Inflammatory macrophage (primary cell): ENCODE measurements at places on chromosomes 4 and X.

DNA sequence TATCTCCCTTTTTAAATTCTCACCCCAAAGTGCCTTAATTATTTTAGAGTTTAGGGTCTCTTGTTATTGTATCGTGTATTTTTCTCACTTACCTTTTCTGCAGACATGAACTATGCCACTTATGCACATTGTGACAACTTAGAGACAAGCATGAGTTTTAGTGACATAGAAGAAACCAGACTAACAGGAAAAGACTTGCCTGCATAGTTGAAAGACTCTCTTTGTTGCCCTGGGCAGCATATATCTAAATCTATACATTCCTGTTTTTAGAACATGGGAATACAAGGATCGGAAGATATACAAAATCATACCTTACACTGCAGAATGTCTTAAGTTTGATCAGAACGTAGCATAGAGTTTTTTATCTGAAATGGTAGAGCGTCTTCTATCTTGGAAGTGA lies 45.1 kb upstream of the ANKRD17 start:
- no peak for DNase-seq

DNA sequence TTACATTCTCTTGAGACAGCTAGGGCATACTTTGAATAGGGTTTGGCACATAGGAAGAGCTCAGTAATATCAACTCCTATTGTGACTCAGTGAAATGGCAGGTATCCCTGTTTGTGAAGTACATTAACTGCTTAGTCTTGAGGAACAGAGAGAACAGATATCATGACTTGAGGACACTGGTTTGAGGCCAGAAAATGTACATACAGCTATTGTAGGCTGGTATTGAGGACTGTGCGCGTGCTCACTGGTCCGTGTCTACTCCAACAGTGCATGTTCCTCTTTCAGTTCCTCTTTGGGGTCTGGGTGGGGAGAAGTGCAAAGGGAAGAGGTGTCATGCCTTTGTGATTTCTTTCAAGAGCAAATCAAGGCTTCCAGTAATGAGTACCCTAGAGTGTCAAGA lies 34.6 kb upstream of the TBC1D9 start:
- DNase-seq, result peak; percentile 96

GRCh38 chrX:19448077-19448476 lies 67.2 kb downstream of the MAP3K15 start:
- DNase-seq, result no peak

DNA sequence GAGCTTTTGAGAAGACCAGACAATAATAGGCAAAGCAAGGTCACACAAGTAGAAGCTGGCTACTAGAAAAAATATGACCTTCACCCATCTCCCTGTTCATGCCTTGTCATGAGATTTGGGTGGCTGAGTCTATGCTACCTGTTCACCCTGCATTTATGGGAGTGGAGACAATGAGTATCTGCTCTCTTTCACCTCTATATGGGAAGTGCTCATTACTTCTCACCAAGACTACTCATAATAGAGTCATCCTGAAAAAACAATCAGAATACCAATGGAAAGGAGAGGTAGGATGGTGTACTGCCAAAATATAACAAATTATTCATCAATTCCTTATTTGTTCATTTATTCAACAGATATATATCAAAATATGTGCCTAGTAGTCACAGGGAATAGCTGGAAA lies 921.8 kb upstream of the INTU start:
- no peak for DNase-seq

DNA sequence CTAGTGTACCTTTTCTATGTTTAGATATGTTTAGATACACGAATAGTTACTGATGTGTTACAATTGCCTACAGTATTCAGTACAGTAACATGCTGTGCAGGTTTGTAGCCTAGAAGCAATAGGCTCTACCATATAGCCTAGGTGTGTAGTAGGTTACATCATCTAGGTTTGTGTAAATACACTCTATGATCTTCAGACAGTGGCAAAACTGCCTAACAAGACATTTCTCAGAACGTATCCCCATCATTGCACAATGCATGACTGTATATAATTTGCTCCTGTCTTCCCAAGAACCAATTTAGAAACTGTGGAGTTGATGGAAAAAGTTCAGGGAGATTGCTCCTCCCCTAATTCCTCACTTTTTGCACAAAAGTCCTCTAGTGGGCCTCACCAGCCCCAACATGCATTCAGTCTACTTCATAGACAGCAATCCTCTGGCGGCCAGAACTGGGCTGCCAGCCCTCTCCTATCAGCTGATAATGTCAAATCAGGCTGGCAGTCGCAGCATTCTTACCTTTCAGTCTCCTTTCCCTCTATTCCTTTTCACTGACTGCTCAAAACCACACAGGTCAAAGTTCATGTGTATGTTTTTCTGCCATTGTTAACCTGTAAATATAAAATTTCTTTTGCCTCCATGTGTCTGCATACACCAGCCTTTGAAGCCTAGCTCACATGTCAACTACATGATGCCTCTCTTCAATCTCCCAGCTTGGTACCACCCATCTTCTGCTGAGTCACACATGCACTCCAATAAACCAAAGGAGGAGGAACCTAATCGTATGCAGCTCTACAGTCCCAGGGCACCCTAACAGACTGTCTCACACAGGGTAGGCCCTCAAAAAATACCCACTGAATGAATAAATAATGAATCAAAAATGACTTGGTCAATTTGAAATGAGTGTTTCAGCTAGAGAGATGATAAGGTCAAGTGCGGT lies 32.0 kb downstream of the BCLAF3 start:
- no peak for DNase-seq

GRCh38 chr4:57318703-57319102 lies 208.5 kb upstream of the IGFBP7 start:
- DNase-seq, result no peak

- DNase-seq, result peak; percentile 44
Measured at GRCh38 chr4:105128208-105128607, 18.5 kb upstream of the TET2 start.

DNA sequence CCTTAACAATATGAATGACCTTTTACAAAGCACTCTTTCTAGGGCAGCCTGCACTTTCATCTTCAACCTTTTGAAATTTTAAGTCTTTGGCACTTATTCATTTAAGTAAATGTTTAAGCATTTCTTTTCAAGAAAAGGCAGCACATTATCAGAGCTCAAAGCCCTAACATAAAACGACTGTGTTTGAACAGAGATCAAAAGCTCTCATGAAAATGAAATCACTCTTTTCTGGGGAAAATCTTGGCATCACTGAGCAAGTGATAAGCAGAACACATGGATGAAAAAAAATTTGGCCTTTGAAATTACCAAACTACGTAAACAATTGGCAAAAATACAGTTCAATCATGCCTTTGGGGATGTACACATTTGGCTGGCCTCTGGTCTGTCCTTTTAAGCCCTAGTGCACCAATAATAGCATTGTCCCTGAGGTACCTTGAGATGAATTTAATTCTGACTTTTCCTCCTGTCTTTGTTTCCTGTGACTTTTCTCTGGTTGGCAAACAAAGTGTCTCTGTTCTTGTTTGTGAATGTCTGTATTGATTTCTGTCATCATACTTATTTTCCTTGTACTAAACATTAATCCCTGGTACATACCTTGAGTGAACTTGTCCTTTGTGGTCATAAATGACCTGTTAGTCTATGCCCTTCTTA lies 12.9 kb upstream of the ODAM start:
- DNase-seq, result no peak

- no peak for DNase-seq
Measured at GRCh38 chrX:147894366-147894963, 17.3 kb upstream of the FMR1 start.

GRCh38 chrX:65871671-65872311 lies 168.1 kb downstream of the VSIG4 start:
- DNase-seq, result peak; percentile 27

DNA sequence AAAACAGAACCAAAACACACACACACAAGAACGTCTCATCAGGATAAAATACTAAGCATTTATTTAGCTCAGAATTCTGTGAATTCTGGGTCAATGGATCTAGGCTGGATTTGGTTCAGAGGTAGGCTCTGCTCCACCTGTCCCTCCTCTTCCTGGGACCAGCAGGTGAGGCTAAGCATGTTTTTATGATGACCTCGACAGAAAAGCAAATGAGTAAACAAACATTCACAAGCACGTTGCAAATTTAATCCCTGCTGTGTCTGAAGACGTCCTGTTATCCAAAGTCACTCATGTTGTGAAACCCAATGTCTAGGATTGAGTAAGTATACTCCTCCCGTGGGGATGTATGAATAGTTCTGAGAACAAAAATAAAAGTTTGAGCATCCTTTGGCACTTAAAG lies 371.4 kb upstream of the TECRL start:
- DNase-seq, result no peak

DNA sequence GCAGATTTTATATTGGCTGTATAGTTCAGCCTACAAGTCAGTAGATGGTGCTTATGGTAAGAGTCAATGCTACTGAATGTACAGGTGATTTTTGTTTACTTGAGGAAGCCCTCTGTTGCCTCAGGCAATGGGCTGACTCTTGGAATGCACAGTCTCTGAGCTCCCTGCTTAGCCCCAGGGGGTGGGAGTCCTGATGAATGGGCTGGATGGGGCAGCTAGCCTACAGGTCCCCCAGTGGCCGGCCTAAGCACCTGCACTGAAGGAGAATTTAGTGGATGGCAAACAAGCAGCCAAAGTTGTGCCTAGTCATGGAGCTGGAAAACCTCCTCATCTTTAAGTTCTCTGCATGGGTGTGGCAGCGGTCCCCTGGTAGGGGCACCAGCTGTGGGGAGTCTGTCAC lies 101.8 kb upstream of the CXorf51B start:
- no peak for DNase-seq

DNA sequence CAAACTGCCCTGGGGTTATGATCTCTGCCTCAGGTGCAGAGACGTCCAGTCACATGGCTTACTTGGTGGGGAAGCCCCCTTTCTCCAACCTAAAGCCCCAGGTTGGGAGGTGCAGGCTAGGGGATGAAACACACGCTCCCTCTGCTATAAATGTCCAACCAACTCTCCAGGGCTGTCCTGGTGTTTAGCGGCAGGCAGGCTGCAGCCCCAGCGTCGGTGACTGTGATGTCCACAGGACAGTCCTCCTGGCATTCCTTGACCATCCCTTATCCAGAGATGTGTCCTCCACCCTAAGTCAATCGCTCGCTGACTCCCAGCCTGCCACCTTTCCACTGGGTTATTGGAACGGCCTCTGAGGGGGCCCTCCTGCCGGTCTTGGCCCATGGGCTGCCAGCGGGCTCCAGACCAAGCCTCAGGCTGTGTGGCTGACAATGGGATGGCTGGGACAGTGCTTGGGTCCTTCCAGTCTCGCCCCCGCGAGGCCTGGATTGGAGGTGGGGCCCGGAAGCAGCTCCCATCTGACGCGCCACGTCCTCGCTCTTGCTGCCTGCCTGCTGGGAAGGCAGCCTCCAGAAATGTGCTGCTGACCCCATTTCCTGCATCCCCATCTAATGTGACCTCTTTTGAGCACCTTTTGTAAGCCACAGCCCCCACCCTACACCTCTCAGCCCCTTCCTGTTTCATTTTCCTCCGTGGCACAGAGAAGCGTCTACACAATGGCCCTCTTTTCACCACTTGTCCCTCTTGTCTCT lies 60.8 kb upstream of the ADRA2C start:
- no peak for DNase-seq

DNA sequence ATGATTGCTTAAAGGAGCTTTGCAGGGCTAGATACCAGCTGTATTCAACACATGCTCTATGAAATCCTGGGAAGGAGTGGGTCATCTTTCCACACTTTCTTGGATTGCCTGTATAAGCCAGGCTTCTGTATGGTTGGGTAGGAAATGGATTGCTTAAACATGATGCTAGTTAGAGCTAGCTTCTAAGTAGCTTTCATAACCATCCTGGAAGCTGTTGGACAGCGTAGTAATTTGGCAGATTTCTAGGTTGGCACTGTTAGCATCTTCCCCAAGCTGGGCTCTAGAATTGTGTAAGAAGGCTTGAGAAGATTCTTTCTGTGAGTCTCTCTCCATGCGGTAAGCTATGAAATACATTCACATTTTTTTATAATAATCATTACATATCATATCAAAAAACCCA lies 127.3 kb downstream of the LINC00632 start:
- no peak for DNase-seq

DNA sequence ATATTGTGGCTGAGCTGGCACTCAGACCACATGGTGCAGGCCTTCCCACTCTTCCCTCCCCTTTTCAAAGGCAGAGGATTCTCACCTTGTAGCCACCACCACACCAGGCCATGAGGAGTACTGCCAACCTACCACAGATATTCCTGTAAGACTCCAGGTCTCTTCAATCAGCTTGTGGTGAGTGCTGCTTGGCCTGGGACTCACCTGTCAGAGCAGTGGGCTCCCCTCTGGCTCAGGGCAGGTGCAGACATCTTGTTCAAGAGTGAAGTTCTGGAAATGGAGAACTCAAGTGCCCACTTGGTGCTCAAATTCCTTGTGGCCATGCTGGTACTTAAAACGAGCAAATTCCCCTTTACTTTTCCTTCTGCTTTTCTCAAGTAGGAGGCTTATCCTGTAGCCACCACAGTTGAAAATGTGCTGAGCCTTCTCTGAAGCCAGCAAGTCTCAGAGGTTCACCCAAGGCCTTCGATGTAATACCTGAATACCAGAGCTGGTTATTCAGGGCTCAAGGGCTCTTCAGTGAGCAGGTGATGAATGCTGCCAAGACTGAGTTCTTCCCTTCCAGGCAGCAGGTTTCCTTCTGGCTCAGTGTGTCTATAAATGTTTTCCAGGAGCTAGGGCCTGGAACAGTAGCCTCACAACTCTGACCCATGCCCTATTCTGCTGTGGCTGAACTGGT lies 212.9 kb downstream of the TEX13C start:
- DNase-seq, result no peak

DNA sequence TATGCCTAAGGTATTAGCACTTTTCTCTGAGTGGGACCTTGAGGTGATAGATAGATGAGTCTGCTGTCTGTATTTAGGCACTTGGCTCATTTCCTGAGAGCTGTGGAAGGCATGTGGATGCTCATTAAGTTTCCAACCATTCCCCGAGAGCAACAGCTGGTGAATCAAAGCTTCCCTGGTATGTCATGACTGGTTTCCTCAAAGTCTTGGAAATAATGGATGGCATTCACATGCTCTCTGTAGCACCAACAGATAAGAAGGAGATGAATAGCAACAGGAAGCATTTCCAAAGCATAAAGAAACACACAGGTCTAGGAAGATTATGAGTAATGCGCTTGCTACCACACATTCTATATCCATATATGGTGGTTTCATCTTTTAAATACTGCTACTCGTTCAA lies 118.3 kb upstream of the ETNPPL start:
- no peak for DNase-seq

DNA sequence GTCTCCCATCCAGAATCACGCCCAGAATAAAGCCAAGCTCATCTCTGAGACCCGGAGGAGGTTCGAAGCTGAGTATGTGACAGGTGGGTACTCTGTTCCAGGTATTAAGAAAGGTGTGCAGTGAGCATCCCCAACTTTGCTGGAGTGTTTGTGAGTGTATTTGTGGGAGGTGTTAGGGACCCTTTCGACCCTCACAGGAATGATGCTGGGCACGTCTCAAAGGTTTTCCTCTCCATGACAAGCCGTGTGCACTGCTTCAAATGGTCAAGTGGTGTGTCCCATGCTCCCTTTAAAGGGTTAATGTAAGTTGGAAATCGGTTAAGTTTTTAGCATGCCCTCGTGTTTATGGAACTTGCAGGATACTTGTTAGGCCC lies 442 bp downstream of the MOSPD2 start:
- no peak for DNase-seq

- peak; percentile 5 for DNase-seq
Measured at GRCh38 chr4:125283707-125284279, 31.0 kb upstream of the FAT4 start.

- DNase-seq, result no peak
Measured at GRCh38 chr4:15100994-15101695, 98.9 kb downstream of the CPEB2 start.
